Stimulated activated effector memory CD8-positive, alpha-beta T cell treated with anti-CD3 and anti-CD28 coated beads, Interleukin-12 subunit alpha, Interleukin-12 subunit beta, amount 100 ng/mL, for 72 hours (primary cell): ENCODE measurements at places on chromosomes 1 and 21.

- no peak for DNase-seq
Observed at GRCh38 chr1:1359308-1359663, 931 bp upstream of the MXRA8 start.

DNA sequence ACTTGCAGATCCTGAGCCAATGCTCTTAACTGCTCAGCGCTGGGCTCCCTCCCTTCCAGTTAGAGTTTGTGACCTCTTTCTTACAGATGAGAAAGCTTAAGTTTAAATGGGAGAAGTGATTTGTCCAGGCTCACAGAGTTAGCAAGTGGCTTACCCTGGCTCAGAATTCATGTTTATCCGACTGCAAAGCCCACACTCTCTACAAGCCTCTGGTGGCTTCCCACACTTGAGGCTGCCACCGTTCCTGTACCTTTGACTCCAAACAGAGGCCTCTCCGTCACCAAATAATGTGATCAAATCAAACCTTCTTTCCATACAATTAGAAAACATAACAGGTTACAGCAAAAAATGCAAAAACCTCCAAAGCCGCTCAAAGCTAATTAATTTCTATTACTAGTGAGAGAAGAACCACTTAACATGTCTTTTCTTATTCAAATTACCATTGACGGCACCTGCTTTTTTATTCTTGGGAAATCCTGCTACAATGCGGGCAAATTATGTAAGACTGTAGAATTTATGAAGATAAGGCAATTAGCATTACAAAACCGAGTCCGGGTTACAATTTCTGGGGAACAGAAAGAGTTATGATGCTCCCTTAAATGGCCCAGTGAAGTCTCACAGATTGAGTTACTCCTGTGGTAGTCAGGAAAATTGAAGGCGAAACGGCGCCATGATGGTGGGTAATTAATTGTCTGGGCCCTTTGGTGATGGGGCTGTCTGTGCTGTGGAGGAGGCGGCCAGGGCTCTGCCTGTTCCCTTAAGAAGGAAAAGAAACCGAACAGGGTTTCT, 324.3 kb upstream of the POU3F1 start:
- no peak for DNase-seq

- no peak for DNase-seq
Observed at GRCh38 chr21:41170859-41171609, 3.1 kb downstream of the BACE2 start.

- DNase-seq: no peak
Observed at GRCh38 chr1:14111121-14111520, 411.1 kb downstream of the PRDM2 start.

- DNase-seq: no peak
Observed at GRCh38 chr1:43039228-43040055, 80.8 kb upstream of the SLC2A1 start.

DNA sequence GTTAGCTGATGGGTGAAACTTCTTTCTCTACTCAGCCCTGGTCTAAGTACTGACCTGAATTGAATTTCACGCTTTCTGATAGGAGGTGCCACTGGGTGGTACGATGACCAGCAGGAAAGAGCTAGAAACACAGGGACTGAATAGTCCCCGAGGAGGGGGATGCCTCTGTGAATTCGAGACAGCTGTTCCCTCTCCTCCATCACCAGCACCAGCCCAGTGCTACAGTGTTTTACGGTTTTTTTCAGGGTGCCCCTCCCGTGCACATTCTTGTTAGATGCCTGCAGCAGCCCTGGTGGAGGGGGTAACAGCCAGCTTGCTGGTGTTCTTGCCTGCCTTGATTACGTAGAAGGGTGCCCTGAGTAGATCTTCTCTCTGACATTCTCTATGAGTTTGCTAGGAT, 7.1 kb downstream of the HUNK start:
- DNase-seq: no peak

- DNase-seq: no peak
Observed at GRCh38 chr1:222054416-222054815, 312.5 kb upstream of the DUSP10 start.

GRCh38 chr1:184664661-184665060, 90.0 kb downstream of the EDEM3 start:
- no peak for DNase-seq

DNA sequence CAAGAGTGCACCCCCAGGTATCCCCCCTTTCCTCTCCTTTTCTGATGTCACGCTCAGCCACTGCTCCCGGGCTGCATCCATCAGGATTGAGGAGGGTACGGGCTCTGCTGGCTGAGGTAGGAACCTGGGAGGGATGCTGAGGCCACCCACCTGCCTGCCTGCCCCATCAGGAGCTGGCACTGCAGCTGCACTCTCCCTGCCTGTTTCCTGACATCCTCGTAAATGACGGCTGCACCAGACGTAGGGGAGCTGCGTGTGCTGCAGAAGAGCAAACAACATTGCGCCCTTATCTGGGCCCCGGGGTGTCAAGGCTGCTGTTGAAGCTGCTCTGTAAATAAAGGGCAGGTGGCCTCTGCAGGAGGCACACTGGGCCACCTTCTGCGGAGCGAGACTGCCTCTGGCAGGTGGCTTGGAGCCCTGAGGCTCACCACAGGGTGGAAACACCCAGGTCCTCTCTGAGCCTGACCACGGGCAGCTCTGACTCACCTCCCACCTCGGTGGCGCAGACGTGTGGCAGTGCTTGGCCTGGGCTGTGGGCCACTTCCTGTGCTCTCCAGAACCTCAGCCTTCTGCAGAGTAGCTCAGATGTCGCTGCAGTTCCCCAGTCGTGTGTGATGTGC, 30.9 kb downstream of the SNAP47 start:
- DNase-seq: peak; percentile 68

DNA sequence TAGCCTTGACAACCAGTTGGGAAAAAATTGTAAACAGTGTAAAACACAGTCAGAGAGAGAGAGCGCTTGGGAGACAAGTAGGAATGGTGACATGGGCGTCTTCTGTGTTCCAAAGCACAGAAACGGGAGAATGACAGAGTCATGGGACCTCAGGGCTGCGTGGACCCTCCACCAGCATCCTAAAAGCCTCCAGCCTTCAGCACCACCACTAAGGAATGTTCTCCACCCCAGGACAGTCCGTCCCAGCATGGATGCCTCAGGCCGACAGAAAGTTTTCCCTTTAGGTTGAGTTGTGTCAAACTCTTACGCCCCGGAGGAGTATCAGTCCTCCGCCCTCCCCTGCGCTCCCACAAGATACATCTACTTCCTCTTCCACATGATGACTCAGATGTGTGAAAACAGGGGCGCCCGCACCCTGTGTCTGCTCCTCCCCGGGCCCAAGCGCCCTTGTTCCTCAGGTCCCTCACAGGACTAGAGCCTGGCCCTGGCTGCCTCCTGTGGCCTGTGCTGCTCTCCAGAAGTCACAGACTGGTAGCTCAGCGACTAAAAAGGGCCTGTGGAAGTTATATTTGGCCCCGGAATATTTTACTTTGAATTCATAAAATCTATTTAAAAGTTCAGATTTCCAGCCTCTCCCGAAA, 63.9 kb upstream of the EFHD2 start:
- peak; percentile 53 for DNase-seq

- DNase-seq: no peak
Observed at GRCh38 chr1:231020816-231021215, 19.2 kb downstream of the FAM89A start.

DNA sequence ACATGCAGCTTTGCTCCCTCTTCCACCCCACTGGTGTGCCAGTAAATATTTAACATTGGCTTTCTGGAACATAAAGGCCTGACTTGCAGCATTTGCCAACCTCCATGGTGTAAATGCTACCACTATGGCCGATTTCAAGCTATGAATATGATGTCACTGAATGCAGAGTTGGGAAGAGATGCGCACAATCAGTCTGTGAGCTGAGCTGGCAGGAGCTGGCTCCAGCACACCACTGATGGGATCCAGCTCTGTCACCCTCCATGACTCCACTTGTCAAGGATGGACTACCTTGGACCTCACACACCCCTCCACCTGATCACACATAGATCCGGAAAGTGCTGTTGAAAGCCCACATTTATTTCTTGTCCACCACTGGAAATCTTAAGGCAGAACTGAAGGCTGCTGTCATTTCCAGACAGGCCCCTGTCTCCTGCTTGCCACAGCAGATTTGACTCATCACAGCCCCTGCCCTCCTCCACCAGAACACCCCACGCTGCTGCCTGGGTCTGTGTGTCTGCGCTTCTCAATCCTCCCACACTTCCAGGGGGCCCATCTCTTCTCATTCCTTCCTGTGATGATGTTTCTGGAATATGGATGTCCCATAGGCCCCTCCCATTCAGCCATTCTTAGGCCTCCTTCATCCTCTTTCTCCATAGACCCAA, 82.2 kb upstream of the BCAR3 start:
- no peak for DNase-seq

DNA sequence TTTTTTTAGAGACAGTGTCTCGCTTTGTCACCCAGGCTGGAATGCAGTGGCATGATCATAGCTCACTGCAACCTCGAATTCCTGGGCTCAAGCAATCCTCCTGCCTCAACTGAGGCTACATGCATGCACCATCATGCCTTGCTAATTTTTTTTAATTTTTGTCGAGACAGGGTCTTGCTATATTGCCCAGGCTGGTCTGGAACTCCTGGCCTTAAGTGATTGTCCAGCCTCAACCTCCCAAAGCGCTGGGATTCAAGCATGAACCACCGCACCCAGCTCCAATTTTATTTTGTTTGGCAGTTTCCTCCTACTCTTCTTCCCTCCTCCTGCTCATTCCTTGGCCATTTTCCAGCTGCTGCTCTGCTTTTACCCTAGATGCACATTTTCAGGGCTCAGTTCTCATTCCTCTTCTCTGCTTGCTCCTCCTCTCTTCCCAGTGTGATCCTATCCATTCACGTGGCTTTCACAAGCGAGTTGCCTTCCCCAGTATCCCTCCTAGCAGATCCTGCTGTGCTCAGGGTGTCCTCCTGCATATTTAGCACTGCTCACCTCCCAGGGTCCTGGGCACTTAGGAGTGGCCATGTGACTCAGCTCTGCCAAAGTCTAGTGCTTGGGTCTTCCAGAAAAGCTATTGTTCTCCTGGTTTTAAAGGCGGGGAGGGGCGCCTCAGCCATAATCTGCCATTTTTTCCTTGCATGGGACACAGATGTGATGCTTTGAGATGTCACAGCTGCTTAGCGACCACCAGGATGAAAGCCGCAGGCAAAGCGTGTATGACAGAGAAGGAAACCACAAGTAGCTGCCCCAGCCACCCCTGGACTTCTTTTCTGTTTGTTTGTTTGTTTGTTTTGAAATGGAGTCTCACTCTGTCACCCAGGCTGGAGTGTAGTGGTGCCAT, 33.7 kb downstream of the PSEN2 start:
- DNase-seq: no peak

DNA sequence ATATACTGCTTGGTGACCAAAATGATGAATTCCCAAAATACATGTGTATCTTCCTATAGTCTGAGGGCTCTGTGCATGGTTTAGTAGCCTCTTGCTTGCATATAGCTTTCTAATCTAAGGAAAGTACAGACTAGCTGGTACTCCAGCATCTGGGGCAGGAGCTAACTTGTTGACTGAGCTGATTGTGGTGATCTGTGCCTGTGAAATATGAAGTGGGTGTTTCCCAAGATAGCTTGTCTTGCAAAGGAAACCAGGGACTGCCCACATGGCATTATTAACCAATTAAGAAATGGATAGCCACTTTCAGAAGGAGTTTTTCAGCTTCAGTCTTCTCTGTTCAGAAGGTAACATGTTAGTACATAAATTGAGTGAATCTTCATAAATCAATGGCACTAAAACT, 219.8 kb downstream of the NEGR1 start:
- DNase-seq: no peak
